CD4-positive, alpha-beta memory T cell (primary cell): ENCODE measurements at places on chromosomes 16 and 17. TPM values are rescaled to one million over a fixed set of nuclear protein-coding genes. Genes with fewer than 3 reads are reported as not detected.

GRCh38 chr17:4969551-4970173 lies 2.0 kb upstream of the SPAG7 start:
- no peak for DNase-seq

- DNase-seq: no peak
Observed at GRCh38 chr17:15981646-15982580, 17.6 kb downstream of the ZSWIM7 start.

GRCh38 chr16:17518441-17518840 lies 47.7 kb upstream of the XYLT1 start:
- no peak for DNase-seq

The ALKBH5 gene
- polyA plus RNA-seq: 128 TPM

DNA sequence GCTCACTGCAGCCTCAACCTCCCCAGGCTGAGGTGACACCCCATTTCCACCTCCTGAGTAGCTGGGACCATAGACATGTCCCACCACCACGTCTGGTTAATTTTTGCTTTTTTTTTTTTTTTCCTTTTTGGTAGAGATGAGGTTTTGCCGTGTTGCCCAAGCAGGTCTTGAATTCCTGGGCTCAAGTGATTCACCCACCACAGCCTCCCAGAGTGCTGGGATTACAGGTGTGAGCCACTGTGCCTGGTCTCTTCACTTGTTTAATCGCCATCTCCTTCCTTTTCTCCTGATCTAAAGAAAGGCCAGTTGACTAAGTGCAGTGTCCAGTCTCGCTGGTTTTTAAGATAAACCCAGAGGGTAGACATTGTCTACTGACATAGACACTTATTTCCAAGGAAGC lies 152.0 kb downstream of the C16orf95 start:
- DNase-seq: no peak
